NCI-H1930 (cell line): ENCODE measurements at places on chromosomes 7 and 10.

DNA sequence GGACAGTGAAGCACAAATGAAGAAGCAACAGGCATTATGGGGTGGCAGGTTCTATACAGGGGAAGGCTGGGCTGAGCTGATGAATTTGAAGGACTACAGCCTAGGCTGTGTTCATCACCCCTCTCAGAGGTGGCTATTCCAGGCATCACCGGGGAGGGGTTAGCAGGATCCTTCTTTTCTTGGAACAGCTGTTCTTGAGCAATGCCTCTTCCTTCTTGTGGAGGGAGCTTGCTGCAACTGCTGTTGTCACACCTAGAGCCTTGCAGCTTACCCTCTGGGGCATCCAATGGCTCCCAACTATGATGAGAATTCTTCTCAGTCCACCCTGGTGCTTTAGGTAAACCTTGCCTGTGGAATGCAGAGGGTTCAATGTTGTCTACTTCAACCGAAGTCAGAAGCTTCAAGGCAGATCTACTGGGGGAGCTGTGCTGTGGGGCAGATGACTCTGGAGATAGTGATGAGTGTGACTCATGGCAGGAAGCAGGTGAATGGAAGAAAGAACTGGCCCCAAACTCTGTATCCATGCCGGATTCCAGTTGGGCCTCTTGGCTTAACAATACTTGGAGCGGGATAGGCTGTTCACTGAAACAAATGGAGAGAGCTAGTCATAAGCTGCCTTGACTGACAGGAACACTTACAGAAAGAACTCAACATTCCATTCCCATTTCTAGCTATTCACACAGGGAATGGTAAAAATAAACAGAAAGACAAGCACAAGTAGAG, 21.5 kb upstream of the PPP3CB start:
- no peak for DNase-seq

- DNase-seq = no peak
Observed at GRCh38 chr10:103936022-103936421, 18.0 kb upstream of the STN1 start.

GRCh38 chr7:131328377-131329175, 900 bp downstream of the MKLN1 start:
- no peak for DNase-seq

- DNase-seq = no peak
Observed at GRCh38 chr10:324593-324992, 189.3 kb downstream of the ZMYND11 start.

- no peak for DNase-seq
Observed at GRCh38 chr7:38881015-38881414, 28.0 kb downstream of the VPS41 start.

DNA sequence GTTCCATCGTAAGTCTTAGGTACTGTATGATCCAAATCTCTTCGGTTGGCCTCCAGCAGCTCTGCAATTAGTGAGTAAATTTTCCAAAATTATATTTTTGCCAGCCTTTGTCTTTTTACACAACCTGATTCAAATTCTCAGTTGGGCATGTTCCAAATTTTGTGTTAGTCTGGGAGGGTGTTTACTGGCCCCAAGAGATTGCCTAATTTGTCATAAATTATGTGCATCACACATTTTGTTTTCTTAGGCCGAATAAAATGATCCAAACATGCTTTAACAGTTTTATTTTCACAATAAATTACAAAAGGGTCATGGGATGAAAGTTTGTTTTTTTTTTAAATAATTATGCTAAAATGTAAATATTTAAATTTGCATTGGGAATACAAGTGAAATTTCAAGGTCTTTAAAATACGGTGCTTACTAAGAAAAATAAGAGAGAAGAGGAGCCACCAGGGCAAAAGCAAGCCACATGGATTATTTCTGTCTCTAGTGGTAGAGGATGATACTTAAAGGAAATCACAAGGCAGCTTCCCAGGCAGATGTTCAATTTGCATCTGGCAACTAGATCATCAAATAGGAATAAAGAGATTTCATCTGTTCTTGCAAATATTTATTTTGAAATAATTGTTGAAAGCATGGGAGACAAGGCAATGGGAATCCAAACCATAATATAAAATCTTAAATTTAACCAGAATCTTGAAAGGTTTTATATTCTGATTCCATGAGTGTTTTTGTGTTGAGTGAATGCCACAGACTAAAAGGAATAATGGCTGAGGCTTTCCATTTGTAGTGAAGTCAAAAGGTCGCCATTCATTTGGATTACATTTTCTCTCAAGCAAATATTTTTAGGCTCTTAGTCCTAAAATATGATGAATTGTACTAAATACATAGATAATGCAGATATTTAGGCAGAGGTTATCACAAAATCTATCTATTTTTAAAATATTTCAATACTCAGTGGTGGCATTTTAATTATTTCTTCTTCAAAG, 111.1 kb downstream of the MDFIC start:
- no peak for DNase-seq

DNA sequence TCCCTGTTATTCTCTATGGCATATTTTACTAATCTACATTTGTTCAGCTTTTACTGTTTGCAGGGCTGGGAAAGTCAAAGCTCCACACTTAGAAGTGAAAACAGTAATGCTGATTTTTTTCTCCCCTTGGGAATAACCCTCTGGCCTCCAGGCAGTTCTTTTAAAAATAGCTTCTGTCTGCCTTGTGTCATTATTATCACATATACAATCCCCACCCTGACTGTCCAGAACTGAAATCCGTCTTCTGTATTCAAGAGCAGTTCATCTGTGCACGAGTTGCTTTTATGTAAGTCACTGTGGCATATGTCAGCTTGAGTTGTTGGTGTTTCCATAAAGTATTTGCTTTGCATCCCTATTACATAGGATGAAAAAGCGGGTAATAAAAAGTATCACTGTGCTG, 1221.1 kb upstream of the CELF2 start:
- no peak for DNase-seq

- no peak for DNase-seq
Observed at GRCh38 chr7:20211376-20211775, 5.8 kb downstream of the MACC1 start.

DNA sequence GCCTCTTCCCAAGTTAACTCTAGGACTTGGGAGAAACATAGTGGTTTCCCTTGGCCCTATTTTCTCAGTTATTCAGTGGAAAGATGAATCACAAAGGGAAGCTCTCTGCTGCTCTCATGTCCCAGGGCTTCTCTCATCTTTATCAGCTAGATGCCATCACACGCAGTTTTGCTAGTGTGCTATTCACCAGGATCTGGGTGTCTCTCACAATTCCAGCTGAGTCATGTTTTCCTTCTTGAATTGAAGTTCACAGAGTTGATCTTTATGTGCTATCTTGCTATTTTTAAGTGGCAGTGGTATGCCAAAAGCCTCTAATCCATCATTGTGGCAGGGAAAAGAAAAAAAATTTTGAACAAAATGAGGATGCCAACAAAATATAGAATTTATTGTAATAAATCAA, 101.3 kb downstream of the TWIST1 start:
- no peak for DNase-seq

GRCh38 chr7:9657257-9657656, 1223.8 kb downstream of the NXPH1 start:
- DNase-seq = no peak

GRCh38 chr10:73591935-73592699, 975 bp upstream of the USP54 start:
- DNase-seq = no peak

GRCh38 chr10:72812415-72812752, 81.2 kb upstream of the OIT3 start:
- DNase-seq = no peak

GRCh38 chr7:137196648-137197047, 146.9 kb downstream of the PTN start:
- DNase-seq = no peak
